ENCODE measurements at places on chromosomes 3 and 15.

GRCh38 chr3:24300949-24301348 lies 193.7 kb downstream of the THRB start:
- DNase-seq: no peak

GRCh38 chr15:52028431-52029093 lies 9.5 kb downstream of the MAPK6 start:
- no peak for DNase-seq

DNA sequence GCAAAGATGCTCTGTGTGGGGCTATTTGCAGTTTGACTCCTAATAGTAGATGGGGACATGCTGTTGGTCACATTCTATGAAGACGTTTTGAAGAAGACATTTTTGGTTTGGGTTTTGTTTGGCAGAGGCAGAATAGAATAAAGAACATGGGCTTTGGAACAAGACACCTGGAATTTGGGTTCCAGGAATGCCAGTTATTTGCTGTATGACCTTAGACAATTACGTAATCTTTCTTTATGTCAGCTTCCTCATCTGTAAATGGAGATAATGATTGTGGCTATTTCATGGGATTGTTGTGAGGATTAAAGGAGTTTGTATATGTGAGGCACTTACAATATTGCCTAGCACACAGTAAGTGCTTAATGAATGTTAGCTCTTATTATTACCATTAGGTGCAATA lies 91.6 kb downstream of the MESD start:
- no peak for DNase-seq

- DNase-seq: no peak
Measured at GRCh38 chr15:31782951-31783350, 247.4 kb upstream of the CHRNA7 start.

DNA sequence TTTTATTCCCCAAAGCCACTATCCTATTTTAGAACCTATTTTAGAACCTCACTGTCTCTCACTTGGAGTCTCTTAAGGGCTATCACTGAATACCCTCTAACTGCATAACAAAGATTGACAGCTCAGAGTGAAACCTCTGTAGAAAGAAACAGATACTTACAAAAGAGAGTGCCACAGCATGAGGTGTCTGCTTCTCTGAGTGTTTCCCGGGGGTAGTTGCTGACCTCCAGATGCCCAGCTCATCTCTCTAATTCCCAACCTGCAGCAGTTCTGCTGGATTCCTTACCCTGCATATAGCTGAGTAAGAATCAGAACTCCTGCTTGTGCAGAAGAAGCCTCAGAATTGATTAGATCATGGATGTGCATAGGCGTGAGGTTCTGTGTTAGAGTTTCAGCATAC lies 34.5 kb downstream of the P3H2 start:
- no peak for DNase-seq

DNA sequence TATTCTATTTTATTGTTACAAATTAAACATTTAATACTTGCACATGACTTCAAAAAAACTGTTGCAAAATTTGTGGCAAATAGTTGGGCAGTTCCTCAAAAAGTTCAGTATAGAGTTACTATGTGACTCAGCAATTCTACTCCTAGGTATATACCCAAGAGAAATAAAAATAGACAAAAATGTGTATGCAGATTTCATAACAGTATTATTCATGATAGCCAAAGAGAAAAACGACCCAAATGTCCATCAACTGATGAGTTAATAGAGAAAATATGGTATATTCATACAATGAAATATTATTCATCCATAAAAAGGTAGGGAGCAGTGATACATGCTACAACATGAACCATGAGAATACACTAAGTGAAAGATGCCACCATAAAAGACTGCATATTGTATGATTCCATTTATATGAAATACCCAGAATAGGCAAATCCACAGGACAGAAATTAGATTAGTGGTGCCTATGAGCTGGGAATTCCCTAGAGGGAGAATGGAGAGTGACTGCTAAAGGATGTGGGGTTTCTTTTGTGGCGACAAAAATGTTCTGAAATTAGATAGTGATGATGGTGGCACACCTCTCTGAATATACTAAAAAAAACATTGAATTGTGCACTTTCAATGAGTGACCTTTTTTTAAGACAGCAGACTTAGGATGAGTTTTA lies 31.6 kb upstream of the CLASP2 start:
- no peak for DNase-seq

DNA sequence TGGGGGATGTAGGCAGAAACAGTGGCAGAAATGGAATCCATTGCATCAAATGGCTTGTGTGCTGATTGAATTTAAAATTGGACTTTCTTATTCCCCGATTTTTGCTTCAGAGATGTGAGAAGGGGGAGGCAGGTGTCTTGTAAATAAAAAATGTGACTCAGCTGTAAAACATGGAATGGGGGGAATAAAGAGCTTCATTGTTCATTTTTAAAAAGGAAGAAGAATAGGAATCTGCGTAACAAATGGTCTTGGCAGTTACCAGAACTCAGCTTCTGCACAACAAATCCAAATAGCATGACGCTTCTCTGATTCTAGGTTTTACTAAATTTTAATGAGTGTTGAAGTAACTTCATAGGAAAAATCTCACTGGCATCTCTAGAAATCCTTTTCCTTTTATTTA lies 323.9 kb upstream of the GBE1 start:
- no peak for DNase-seq

GRCh38 chr3:185401319-185401955 lies 38.5 kb downstream of the MAP3K13 start:
- DNase-seq: no peak

DNA sequence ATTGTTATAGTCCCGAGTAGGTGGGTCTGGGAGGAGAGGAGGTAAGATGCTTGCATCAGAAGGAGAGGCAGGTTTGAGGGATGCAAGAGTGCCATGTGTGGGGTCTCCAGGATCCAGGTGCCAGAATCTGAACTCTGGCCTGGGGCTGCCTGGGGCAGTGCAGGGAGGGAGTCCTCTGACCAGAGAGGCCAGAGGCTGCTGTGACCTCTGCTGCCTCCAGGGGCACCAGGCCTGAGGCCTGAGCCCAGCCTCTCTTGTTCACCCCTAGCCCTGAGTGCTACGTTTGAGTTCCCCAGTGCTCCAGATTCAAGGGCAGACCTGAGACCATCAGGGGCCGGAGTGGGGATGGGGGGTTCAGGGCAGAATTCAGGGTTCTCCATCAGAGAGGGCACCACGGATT lies 7.4 kb downstream of the SLC38A3 start:
- no peak for DNase-seq

DNA sequence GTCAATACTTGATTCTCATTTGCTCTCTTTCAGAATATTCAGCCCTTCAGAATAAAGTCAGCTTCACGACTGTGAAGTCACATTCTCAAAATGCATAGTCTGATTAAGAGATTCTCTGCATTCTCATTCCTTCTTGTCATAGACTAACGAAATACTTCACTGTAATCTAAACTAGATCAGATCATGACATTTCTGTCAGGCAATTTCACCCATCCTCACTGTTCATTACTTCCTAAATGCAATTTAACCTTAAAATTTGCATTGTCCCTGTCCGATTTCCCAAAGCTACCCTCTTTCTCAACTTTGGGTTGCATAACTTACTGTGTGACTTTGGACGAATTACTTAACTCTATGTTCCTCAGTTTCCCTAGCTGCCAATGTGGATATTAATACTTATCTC lies 6.2 kb downstream of the RPL22L1 start:
- DNase-seq: no peak

DNA sequence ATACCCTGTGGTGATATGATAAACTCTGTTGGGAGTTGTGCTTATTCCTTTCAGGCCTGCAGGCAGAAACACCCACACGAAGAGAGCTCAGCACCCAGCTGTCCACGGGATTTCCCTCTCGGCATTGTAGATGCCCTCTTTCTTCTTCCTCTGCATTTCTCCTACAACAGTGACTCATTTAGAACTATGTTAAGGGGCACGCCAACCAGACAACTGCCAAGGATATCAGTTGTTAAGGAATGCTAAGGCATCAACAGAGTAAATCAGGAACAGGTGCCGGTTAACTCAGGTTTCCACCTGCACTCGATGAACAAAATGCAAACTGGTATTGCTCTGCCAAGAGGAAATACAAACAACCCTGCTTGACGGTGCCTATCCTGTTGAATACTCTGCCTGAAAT lies 270.0 kb upstream of the PEX5L start:
- no peak for DNase-seq

DNA sequence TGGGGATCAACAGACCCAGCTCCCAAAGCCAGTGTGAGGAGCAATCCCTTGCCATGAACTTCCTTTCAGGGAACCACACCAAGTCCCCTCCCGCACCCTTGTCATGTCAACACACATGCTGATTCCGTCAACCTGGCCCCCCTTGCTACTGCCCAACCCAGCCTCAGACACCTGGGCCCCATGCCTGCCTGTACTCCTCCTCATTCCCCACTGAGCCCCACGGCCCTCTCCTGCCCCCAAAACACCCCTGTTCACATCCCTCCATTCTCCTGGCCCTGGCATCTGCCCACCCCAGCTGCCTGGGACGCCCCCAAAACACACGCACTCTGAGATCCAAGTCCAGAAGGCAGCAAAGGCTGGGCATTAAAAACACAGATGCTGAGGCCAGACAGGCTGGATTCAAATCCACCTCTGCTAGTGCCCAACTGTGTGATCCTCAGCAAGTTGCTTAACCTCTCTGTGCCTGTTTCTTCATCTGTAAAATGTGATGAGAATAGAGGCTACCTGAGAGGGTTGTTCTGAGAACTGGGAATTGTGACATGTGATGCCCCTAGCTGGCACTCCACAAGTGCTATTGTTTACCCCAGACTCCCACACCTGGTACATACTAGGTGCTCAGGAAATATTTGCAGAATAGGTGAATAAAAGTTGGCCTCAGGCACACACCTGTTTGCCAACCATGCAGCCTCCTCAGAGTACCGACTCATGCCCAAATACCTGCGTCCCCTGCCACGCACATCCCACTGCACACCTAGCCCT lies 2.3 kb downstream of the PLXND1 start:
- no peak for DNase-seq

DNA sequence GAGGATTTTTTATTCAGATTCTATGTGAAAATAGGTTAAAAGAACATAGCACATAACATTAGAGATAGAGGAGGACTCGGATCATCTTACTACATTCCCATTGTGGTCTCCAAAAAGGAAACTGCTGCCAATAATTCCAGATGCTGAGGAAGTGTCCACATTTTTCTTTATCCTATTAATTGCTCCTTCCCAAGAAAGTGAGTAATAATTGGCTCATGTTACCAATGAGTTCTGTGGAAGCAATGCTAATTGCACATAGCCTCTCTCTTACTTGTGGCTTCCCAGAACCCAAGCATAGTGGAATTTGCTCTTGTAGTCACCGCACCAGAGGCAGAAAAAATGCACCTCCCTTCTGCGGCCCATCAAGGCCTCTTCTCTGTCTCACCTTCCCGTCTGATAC lies 208.4 kb downstream of the PLOD2 start:
- no peak for DNase-seq

DNA sequence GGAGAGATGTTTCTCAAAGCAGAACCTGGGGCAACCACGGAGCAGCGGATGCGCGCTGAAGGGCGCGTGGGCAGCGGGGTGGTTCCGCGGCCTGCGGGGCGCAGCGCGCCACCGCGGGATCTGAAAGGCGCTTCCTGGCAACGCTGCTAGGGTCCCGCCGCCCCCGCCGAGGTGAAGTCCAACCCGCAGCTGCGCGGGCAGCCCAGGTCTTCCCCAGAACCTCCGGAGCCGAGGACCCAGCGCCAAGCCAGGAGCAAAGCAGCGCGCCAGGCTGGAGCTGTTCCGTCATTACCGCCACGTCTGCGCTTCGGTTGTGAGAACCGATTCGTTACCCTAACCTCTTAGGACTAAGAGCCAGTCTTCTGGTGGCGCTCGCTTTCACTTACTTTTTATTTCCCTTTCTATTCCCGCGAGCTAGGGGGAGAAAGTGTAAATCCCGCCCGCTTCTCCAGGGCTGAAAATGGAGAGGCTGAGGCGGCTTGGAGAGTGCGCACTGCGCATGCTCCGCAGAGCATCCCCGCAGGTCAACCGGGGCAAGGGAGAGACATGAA lies 3.2 kb upstream of the GABRG3 start:
- no peak for DNase-seq

DNA sequence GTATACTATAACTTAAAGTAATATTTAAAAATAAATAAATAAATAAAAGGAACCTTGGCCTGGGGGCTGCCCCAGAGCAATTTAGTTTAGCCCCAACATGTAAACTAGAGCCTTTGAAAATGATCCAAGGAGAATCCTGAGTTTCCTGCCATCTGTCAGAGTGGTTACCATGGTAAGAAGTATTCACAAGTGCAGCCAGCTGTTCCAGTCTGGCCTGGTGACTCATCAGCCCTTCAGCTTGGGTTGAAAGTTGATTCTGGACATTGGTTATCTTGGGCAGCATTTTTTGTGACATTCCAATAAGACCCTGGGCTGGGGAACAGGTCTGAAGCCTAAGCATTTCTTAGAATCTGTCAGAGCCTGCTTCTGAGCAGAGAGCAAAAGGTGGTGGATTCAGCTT lies 72.7 kb upstream of the LRTM1 start:
- DNase-seq: no peak

- no peak for DNase-seq
Measured at GRCh38 chr3:152353578-152353977, 84.8 kb downstream of the MBNL1 start.

GRCh38 chr3:141825216-141826011 lies 51.0 kb upstream of the ATP1B3 start:
- DNase-seq: no peak

DNA sequence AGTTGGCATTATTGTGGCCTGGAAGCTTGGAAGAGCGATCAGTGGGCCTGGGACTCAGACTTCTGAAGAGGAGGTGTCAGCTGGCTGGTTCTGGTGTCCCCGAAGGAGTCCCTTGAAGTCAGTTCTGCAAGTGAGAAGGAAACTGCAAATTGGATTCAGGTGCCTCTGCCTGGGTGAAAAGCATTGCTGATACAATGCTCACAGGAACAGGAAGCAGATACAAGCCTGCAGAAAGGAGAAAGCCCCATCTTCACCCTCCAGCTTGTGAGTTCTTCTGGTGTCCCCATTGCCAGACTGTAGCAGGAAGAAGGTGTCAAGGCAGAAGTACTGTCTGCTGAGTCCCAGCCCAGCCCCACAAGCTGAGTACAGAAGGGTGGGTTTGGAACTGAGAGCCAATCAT lies 271.3 kb downstream of the PLOD2 start:
- no peak for DNase-seq

DNA sequence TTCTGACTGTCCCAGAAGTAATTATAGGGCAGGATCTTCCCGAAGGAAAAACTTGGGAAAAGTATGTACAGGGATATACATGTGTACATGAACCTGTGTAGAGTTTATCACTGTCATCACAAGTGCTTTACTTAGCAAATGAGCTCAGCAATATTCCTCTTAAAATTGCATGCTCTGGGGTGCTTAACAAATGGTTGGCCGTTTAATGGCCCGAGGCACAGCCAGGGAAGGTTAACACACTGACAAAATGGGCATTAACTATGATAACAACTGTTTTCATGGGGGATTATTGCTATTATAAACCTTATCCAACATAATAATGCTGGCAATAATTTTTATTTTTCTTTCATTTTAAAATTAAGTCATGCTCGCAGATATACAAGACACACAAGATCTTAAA lies 459.3 kb downstream of the TUSC7 start:
- no peak for DNase-seq

GRCh38 chr15:59941612-59942011 lies 62.5 kb upstream of the FOXB1 start:
- DNase-seq: no peak
